ENCODE measurements at places on chromosomes 11 and 22.
A peak's percentile ranks its signal among the peaks of the same experiment; 100 is the strongest.

DNA sequence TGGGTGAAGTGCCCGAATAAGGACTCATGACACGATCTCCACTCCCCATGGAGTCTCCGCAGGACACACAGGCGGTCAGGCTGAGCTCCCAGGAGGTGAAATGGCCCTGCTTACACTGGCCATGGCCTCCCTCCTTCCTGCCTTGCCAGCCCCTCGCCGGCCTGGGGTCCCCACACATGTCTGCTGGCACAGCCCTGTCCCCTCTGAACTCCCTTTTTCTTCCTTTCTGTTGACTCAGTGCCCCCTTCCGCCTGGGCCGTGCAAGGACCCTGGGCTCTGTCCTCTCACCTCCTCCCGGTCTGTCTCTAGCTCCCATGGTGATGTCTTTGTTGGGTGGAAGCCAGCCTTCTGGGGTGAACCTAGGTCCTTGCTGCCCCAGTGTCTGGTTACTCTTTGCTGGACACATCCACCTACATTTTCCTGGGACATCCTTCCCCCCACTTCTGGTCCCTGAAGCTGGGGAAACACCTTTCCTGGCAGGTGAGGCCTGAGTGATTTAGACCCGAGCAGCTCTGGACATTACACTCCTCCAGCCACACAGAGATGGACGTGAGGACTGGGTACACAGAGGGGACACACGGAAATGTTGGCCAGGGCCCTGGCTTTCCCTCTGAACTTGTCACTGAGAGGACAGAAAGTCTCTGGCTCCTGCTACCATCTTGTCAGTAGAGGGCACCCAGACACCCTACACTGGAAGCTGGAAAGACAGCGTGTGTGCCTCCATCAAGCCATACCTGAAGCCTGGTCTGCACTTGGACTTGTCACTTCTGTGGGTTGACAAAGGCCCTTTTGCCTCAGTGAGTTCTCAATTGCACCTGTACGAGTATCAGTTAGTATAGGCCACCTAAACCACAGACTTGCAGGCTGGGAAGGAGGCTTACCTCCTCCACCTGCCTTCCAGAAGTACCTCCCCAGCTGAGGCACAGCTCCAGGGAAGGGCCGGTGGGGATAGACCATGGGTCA is 864.3 kb downstream of the TBC1D22A start:
- DNase-seq = no peak

- DNase-seq = no peak
Measured at GRCh38 chr11:12103411-12104225, 6.8 kb upstream of the MICAL2 start.

GRCh38 chr11:77370217-77370616 is 68.7 kb upstream of the GDPD4 start:
- DNase-seq = no peak

GRCh38 chr22:32819120-32819519 is 17.6 kb downstream of the TIMP3 start:
- no peak for DNase-seq

DNA sequence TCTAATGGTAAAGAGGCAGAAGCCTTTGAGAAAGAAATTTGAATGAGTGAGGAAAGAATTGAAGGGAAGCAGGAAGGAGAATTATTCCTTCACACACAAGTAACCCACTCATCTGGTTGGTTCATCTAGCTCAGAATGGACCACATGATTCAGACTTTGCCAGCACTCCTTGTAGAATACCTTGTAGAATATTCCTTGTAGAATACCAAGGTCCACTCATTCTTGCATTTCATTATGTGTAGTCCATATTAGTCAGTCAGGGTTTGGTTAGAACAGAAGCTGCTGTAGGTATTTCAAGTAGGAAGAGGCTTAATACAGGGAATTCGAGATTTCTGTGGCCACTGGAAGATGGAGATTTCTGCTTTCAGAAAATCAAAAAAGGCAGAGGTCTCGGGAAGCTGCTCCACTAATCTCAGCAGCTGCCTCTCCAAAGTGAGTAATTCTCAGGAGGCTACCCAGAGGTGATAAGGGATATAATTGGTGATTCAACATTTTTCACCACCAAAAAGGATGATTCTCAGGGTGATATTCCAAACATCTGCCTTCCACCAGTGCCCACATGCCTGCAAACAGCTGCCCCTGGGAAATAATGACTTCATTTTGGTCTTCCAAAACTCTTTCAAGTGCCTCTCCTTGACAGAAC is 329.1 kb downstream of the TMEM135 start:
- DNase-seq = no peak

GRCh38 chr22:36258701-36259614 is 6.0 kb downstream of the APOL1 start:
- no peak for DNase-seq

DNA sequence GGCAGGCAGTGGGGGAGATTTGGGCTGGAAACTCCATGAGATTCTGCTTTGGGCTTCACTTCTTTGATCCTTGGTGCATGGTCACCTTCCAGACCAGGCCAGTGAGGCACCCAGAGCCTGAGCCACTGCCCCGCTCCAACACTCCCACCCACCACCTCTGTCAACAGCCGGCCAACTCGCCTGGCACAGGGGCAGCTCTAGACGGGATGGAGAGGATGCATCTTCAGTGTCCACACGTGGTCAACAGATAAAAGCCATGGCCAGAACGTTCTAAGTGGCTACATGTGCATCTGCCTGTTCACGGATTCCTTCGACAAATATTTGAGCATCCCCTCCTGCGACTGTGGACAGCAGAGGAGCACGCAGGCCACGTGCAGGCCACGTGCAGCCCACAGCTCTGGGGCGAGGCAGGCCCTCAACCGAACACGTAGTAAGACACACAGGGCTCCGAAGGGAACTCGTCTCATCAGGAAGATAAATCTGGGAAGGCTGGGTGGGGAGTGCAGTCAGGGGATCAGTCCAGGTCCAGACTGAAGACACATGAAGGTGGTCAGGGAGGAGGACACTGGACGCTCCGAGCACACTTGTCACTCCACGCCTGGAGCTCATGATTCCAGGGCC is 1.2 kb downstream of the LRRC56 start:
- no peak for DNase-seq

- no peak for DNase-seq
Measured at GRCh38 chr11:28834877-28835276, 726.7 kb downstream of the METTL15 start.

DNA sequence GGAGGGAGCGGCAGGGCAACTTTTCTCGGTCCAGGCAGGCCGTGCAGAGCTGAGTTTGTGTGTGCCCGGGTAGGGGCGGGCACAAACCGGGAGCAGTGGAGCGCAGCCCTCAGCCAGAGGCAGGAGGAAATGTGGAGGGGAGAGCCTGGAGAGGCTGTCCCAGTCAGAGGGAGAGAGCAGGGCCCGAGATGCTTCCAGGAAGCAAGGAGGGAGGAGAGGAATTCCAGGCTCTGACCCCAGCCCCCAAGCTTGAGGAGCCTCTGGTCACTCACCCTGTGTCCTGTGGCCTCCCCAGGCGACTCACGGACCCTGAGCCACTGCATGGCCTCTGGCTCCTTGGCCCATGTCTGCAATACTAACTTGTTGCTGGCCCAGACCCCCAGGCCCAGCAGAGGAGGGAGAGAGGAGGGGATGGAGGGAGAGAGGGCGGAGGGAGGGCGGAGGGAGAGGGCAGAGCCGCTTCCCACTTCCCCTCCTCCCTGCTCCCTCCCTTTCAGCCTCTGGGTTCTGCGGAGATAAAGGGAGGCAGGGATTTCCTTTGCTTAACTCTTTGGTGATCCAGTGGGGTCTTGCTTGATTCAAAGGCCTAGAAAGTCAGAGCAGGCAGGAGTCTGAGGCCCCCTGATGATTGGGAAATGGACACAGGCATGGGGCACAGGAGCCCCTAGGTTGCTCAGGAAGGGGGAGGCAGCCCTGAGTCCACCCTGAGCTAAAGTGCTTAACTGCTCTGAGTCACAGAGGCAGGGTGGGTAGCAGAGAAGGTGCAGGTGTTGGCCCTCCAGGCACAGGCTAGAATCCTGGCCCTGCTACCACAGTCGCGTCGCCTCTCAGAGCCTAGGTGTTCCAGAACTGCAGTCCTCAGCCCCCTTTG is at the start of gene C1QTNF6:
C1QTNF6 (minus strand) TSS at position 357 of the 871 bp plus-strand sequence; CDS start at position 323, 34 bp downstream.
- no peak for DNase-seq

GRCh38 chr11:55942785-55943392 is 6.7 kb upstream of the OR5I1 start:
- DNase-seq = peak; percentile 8

DNA sequence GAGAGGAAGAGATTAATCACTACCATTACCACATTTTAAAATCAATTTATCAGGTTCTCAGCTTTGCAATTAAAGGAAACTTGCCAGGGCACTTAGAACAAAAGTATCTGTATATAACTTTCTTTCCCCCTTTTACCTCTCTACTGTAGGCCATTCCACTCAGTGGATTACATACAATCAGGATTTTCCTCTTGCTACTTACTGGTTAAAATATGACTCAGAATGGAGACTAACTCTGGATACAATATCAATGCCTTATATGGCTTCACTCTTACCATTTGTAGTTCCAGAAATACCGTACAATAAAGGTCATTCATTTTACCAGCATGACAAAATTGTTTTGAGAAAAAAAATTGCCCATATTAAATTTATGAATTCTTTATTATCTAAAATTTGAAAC is 706.8 kb downstream of the KCNA4 start:
- DNase-seq = no peak

DNA sequence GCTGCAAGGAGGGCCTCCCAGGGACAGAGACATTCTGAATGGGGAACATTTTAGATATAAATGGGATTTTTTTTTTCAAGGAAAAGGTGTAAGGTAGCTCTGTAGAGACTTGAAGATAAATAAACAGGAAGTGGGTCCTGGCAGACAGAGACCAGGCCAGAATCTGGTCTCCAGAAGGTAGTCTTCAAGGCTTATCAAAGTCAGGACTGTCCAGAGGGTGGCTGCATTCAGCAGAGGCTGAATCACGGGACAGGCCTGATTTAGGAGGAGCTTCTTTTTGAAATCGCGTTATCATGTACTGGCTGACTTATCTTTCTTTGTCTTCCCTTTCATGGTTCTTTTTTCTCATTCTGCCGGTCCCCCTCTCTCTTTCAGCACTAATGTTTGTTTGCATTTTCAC is 542.9 kb downstream of the NTM start:
- no peak for DNase-seq

DNA sequence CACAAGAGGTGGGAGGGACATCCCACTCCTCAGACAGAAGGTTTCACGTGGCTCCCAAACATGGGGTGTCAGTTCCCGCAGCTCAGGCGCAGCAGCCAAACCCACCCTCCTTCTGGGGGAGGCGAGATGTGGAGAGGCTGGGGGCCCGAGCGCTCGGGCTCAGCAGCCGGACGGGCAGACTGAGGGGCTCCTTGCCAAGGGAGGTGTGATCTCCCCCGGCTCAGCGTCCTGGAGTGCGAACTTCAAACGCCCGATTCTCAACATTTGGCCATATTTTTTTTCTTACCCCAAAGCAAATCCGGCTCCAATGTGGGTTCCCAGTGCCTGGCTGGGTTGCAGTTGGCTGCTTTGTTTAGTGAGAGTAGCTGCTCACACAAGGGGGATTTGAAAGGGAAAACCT is 477.9 kb downstream of the MN1 start:
- no peak for DNase-seq

DNA sequence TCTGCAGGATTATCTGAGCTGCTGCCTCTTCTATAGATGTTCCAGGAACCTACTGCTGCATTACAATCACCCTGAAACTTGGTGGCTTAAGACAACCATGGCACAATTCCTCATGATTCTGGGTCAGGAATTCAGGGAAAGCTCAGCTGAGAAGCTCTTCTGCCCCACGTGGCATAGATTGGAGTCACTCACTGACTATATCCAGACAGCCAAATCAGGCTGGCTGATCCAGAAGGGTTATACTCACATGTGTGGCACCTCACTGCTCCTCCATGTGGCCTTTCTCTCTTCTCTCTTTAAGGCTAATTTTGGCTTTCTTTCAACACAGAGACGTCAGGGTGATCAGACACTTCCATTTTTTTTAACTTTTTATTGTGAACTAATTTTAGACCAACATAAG is 125.5 kb downstream of the BBOX1 start:
- DNase-seq = no peak

DNA sequence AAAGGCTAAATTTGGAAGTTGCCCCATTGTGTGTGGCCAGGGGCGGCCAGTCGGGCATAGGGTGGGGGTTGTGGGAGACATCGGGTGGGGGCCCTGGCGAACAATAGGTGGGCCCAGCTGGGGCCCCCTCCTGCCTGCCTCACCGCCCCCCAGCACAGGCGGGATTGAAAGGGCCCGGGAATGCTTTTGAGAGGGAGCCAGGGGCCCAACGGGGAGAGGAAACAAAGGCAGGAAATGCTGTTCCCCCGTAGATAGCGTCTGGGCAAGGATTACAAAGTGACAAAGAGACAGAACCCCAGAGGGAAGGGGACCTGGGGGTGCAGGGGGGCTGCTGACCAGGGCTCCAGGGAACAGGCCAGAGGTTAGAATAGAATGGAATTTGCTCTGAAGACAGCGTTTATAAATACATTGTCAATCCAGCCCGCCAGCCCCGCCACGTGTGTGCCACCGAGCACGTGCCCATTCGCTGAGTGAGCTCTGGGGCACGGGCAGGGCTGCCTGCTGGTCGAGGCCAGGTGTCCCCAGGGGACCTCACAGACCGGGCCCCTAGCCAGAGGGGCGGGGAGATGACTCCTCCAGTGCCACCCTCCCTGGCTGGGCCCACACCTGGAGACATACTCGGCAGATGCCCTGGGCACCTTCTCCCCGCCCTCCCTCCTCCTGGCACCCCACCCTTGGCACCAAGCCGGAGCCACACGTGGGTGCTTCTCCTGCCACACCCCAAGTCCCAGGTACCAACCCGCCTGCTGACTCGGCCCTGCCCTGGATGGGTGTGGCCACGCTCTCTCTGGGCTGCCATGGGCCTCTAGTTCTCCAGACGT is 9.7 kb downstream of the PDGFB start:
- no peak for DNase-seq

DNA sequence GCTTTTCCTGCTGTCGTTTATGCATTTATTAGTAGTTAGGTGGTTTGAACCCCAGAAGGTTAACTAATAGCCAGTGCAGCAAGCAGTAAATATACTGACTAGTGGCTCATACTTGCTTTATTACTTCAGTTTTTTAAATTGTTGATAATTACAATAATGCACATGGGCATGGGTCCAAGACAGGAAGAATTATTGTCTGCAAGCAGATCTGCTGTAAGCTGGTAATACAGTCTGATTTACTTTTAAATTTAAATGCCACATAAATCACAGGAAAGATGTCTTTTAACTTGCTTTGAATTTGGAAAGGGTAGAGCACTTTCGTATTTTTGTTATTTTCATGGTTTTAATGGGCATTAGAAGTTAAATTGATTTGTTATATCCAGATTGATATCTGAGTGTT is 27.1 kb downstream of the APLP2 start:
- no peak for DNase-seq

DNA sequence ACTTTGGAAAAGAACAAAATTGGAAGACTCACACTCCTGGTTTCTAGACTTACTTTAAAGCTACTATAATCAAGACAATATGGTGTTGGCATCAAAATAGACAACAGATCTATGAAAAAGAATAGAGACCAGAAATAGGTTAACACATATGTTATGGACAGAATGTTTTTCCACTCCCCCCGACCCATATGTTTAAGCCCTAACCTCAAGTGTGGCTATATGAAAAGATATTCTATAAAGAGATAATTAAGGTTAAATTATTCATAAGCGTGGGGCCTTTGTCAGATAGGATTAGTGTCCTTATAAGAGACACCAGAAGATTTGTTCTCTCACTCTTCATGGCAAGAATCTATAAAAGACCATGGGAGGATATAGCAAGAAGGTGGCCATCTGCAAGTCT is 440.0 kb downstream of the AASDHPPT start:
- no peak for DNase-seq

All from NCI-H1092 (cell line).